Mammary microvascular endothelial cell (primary cell): ENCODE measurements at places on chromosomes 5 and 9. TPM values are rescaled to one million over a fixed set of nuclear protein-coding genes. Genes with fewer than 3 reads are reported as not detected.

ZNF608 gene
- total RNA-seq = 4.8 and 11.0 TPM in 2 replicates

CXCL14 gene
- total RNA-seq = not detected in 2 replicates

SLC45A2 gene
- total RNA-seq = not detected in 2 replicates

ZNF300 gene
- 3.4 and 3.7 TPM in 2 replicates for total RNA-seq

TLX3 gene
- total RNA-seq = not detected in 2 replicates

WNT8A gene
- total RNA-seq = not detected in 2 replicates

EQTN gene
- total RNA-seq = not detected in 2 replicates

TAF11L10 gene
- not detected in 2 replicates for total RNA-seq

SNAPC3 gene
- total RNA-seq = 21.4 and 21.5 TPM in 2 replicates

FUT7 gene
- total RNA-seq = not detected in 2 replicates

PLCXD3 gene
- 0.10 and 0.27 TPM in 2 replicates for total RNA-seq

CTXN3 gene
- not detected in 2 replicates for total RNA-seq

LCN9 gene
- not detected in 2 replicates for total RNA-seq

GCNT1 gene
- total RNA-seq = 1.5 and 3.7 TPM in 2 replicates

FGFR4 gene
- total RNA-seq = 1.7 and 2.3 TPM in 2 replicates

FGF1 gene
- total RNA-seq = not detected in 2 replicates

SLC6A19 gene
- total RNA-seq = not detected in 2 replicates

PCDHB9 gene
- total RNA-seq = 0.15 and 0.27 TPM in 2 replicates

PCDHB12 gene
- 0.05 and 0.13 TPM in 2 replicates for total RNA-seq

SEMA4D gene
- 1.3 and 1.8 TPM in 2 replicates for total RNA-seq

CDC20B gene
- total RNA-seq = not detected in 2 replicates

OCLN gene
- total RNA-seq = 0.53 and 3.3 TPM in 2 replicates

MYMK gene
- total RNA-seq = not detected in 2 replicates

CCL27 gene
- not detected in 2 replicates for total RNA-seq

RMRP gene
- total RNA-seq = 1,920 and 1,967 TPM in 2 replicates

ZNF454 gene
- 0.47 and 0.74 TPM in 2 replicates for total RNA-seq

CBY3 gene
- not detected in 2 replicates for total RNA-seq

WDR38 gene
- 0.15 TPM in 1 of 2 replicates, not detected in the other for total RNA-seq

LECT2 gene
- total RNA-seq = not detected in 2 replicates

RXFP3 gene
- not detected in 2 replicates for total RNA-seq

RECK gene
- 9.1 and 10.6 TPM in 2 replicates for total RNA-seq

PCDHGA2 gene
- 0.73 and 0.79 TPM in 2 replicates for total RNA-seq

TEK gene
- 77.0 and 79.5 TPM in 2 replicates for total RNA-seq

HTR4 gene
- not detected in 2 replicates for total RNA-seq

RNF183 gene
- total RNA-seq = not detected in 2 replicates

ACER2 gene
- total RNA-seq = 7.4 and 9.1 TPM in 2 replicates

IFNB1 gene
- 0.13 TPM in 1 of 2 replicates, not detected in the other for total RNA-seq

PCDHGC5 gene
- total RNA-seq = 0.15 and 0.20 TPM in 2 replicates

DND1 gene
- 0.10 and 0.80 TPM in 2 replicates for total RNA-seq

HMCN2 gene
- 0.07 TPM in 1 of 2 replicates, not detected in the other for total RNA-seq

AGXT2 gene
- not detected in 2 replicates for total RNA-seq

ST8SIA4 gene
- 2.1 and 2.6 TPM in 2 replicates for total RNA-seq

RLN2 gene
- total RNA-seq = 0.74 TPM in 1 of 2 replicates, not detected in the other

LRRC19 gene
- total RNA-seq = not detected in 2 replicates

ANKRD31 gene
- not detected in 2 replicates for total RNA-seq

SARDH gene
- not detected in 2 replicates for total RNA-seq

TLR4 gene
- 134 and 147 TPM in 2 replicates for total RNA-seq

TRPM3 gene
- 0.05 TPM in 1 of 2 replicates, not detected in the other for total RNA-seq

FAM219A gene
- total RNA-seq = 26.9 and 32.8 TPM in 2 replicates

RASGRF2 gene
- total RNA-seq = 38.2 and 43.9 TPM in 2 replicates

PCDHGC4 gene
- total RNA-seq = 0.20 and 0.44 TPM in 2 replicates
